Naive thymus-derived CD4-positive, alpha-beta T cell (primary cell): ENCODE measurements at places on chromosomes 3 and 15.

GRCh38 chr3:80677796-80678195 is 910.0 kb upstream of the ROBO1 start:
- DNase-seq = no peak

DNA sequence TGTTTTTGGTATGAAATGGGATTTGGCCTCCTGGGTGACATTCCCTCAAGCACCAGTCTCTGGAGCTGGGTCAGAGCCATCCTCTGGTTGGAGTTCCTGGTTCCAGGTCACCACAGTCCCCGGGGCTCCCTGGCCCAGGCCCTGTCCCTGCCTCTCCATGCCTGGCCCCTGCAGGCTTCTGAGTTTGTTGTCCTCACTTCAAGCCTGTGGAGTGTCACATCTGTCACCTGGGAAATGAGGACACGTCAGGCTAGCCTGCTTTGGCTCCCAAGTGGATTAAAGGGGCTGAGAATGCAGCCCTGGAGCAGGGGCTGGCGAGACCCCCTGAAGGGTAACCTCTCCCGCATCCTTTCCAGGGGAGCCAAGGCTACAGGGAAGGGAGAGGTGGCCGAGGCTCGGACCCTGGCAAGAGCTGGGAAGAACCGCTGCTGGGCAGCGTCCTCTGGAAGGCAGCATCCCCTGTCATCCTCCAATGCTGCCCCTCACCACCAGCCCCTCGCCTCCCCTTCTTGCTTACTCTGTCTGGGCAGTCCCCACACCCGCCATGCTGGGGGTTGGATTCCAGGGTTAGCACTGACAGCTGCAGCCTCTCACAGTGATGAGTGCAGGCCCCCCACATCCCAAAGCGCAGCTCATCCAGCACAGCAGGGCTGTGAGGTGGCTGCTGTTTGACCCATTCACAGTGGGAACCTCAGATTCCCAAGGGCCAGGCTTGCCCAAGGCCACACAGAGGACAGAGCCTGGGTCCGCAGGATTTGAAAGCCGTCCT is 75.5 kb upstream of the IQSEC1 start:
- DNase-seq = no peak

DNA sequence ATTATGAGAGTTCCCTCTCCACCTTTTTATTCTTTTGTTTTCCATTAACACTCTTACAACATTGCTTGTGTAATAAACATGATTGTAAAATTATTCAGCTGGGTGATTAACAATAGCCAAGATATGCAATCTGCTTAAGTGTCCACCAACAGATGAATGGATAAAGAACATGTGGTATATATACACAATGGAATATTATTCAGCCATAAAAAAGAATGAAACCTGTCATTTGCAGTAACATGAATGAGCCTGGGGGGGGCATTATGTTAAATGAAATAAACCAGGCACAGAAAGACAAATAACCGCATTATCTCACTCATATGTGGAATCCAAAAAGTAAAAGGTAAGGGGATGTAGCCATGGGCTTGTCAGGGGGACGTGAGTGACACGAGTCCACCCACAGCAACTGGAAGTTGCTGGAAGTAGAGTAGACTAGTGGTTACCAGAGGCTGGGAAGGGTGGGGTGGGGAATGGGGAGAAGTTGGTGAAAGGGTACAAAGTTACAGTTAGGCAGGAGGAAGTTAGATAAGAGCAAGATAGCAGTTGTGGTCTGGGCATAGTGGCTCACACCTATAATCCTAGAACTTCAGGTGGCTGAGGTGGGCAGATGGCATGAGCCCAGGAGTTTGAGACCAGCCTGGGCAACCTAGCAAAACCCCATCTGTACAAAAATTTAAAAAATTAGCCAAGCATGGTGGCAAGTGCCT is 28.7 kb upstream of the CD47 start:
- no peak for DNase-seq

- no peak for DNase-seq
Observed at GRCh38 chr3:63034101-63034500, 158.9 kb upstream of the CADPS start.

DNA sequence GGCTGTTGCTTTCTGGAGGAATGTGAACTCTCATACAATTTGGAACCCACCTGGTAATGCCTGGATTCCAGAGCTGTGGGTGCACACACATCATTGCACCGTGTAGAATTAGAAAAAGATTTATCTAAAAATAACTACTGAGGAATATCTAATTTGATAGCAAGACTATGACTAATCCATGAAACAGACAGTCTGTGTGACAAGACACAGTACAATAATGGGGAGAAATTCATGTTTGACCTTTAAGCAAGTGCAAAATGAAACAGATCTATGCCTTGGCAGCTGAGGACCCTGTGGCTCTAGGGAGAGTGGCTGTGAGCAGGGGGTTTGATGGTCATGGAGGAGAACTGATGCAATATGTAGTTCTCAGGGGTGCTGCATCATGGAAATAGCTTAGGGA is 7.9 kb upstream of the DOCK3 start:
- no peak for DNase-seq

DNA sequence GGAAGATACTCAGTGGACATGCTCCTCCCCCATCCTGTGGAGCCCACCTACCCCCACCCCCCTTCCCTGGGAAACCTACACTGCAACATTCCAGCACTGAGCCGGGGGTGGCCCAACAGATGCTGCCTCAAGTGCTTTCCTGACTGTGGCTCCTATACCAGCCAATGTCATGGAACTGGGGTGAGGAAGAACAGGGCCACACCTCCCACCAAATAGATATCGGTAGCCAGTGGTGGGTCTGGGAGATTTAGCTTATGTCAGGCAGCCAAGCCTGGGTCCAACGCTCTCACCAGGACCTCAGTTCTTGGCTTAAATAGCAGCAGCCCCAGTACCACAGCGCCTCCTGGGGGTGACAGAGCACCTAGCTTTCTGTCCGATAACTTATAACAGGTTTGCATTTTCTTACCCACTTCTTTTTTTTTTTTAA is 30.3 kb downstream of the CDC25A start:
- no peak for DNase-seq

- no peak for DNase-seq
Observed at GRCh38 chr15:90400005-90400758, 12.1 kb downstream of the IQGAP1 start.

DNA sequence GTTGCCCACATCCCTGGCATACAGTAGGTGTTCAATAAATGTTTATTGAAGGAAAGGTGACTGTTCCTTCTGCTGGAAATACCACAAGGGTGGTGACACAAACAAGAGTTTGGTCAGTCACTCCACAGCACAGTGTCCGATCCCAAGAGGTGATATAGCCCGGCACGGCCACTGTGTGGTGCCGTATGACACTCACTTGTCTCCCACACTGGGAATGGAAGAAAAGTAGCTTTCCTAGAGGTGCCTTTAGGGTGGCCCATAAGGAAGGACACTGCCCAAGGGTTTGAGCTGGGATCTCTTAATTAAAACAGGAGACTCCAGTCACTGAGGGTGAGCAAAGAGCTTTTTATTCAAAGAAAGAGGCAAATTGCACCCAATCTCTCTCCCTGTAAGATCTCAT is 40.5 kb downstream of the TGM4 start:
- DNase-seq = no peak

- no peak for DNase-seq
Observed at GRCh38 chr3:171284308-171285075, 175.7 kb downstream of the TNIK start.

DNA sequence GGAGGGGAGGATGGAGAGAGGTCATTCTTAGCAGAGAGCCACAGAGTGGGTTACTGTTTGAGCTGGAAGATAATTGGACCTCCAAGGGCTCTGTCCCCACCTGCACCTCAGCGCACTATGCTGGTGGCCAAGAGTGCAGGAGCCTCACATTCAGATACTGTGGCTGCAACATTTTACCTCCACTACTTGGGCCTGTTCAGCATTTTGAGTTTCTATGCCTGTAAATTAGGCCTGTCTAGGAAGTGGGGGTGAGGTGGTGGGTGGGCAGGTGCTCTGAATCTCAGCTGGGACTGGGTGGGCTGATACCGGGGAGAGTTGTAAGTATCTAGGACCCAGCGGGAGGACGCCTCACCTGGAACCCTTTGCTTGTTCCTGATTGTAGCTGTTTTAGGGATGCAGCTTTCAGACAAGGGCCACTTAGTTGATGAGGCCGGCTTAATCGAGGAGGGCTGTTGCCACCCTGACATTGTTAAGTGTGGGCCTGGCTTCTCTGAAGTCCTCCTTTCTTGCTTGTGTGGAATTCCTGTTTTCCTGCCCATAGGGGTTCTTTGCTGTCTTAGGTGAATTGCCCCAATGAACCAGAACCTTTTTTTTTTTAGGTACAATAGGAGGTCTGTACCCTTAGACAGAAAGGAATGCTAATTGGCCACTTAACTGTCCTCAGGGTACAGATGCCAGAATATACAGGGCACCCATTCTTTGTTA is 83.8 kb downstream of the SMAD3 start:
- DNase-seq = no peak

DNA sequence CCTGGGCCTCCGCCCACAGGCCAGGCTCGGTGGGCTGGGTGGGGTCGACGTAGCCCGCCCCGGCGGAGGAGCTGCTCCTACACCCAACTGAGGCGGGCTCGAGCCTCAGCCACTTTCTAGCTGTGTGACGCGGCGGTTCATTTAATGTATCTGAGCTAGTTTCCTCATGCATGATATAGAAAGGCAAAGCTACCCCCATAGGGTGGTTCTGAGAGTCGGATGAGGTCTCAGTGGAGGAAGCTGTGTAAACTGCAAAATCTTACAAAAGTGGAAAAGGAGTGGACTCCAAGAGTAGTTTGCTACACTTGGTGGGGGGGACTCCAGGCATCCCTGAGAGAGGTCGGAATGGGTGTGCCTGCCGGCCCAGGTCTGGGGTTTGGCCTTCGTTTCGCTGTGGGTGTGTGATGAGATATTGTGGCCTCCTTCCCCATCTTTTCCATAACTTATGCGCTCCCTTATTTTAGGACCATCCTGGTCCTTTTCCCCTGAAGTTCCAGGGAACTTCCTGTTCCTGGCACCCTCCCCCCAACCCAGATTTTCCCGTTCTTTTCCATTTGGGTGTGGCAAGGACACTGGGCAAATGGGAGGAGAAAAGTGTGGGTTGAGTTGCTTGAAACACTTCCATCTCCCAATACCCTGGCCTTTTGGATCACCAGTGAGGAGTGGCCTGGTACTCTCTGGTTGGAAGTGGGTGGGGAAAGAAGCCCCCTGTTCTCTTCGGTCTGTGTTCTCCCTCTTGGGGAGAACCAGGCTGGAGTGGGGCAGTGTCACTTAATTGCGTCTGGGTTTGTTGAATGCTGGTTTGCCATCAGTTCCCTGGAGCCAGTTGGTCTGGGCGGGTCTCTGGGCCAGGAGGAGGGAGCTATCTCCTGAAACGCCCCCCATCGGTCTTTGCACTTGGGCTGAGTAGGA is 1.1 kb downstream of the PDIA5 start:
- DNase-seq = no peak

DNA sequence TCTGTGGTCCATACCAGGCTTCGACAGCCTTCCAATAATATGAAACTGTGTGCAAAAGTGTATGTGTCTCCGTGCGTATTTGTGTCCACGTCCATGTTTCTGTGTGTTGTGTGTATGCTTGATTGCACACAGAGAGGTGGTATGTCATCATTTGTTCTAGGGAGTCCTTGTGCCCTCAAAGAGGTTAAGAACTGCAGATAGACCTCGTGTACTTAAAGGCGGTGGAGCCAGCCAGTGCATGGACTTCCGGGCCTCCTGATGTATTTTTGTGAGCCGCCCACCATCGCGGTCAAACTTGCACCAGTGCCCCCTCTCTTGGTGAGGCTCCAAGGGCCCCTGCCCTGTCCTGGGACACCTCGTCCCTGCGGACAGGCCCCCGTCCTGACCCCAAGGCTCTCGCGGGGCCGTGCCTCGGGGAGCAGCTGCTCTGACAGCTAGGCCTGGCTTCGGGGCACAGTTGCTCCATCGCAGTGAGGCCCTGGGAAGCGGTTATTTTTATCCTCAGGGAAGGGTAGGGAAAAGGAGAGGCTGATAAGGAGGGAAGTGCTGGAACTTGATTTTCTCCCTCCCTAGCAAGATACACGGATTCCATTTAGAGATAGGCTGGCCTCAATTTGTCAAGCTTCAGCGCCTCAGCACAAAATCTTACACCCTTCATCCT is 1.2 kb upstream of the RYK start:
- no peak for DNase-seq

- no peak for DNase-seq
Observed at GRCh38 chr3:140588558-140588957, 89.3 kb upstream of the TRIM42 start.

- DNase-seq = no peak
Observed at GRCh38 chr15:55959744-55960447, 33.5 kb downstream of the NEDD4 start.

DNA sequence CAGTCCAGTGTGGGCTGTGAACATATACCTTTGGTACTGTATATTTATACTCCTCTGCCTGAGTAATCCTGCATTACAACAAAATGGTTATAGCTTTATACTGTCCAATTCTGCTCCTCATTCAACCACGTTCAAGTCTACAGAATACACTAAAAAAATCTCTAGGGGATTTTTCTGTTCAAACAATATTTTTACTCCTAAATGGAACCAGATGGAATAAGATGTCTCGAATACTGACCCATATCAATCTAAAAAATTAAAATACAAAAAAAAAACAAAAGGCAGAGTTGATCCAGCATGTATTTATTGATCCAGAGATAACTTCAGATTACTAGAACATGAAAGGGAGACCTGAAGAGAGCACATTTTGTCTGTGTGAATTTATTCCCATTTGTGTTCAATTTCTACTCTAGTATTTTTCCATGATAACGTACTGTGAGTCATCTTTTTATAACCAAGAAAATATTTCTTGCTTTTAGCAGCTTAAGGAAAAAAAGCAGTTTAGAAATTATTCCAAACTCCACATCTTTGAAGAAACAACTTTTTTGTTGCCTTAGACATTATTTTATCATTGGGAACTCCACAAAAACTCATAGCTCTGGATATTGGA is 910.7 kb downstream of the TBL1XR1 start:
- no peak for DNase-seq

DNA sequence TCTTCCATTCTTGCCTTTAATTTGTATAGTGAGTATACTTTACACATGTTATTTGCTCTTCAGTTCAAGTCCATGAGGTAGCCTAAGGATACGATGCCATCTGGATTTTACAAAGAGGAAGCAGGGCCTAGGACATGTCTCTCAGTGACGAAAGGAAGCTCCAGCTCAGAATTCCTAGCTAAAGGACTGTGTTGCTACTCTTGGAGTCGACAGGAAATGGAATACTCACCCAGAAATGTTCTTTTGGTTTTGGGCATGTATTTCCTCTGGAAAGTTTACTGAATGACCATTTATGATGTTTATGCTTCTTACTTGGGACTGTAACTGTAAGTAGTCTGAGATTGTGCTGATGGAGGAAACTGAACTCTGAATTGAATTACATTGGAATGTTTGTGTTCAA is 12.5 kb downstream of the OXNAD1 start:
- no peak for DNase-seq

DNA sequence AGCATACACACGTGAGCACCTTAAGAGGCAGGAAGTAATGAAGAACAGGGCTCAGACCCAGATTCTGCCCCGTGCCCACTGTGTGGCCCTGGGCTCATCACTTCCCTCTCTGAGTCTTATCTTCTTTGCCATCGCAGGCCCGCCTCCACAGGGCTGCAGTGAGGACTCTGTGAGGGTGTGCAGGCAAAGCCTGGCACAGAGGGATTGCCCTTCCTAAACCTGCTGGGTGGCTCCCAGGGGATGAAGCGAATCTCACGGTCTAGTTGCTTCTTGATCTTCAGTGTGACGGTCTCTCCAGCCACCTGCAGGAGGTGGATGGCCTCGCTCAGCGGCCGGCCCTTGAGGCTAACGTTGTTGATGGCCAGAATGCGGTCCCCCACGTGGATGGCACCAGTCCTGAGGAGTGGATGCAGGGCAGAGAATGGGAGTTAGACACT is 32.8 kb downstream of the GRIP2 start:
- no peak for DNase-seq

- DNase-seq = no peak
Observed at GRCh38 chr15:31437686-31438085, 111.1 kb downstream of the KLF13 start.
